ENCODE measurements at places on chromosomes 12 and 14.

DNA sequence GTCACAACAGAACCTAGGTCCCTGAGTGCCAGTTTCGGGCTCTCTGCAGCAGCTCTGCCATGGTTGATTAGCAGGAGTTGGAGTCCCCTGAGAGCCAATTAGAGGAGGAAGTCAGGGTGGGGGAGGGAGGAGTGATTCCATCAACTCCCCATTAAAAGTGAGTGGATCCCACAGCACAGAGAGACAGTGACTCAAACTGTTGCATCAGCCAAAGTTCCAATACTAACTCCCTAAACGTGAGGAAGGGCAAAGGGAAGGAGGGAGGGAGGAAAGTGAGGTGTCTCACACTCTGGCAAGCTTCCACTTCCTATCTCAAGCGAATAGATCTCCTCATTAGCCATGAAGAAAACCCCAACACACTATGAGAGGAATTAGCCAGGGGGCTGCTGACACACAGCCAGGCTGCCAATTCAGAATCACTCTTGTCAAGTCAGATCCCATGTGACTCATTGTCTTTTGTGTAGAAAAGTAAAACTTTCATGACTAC, 23.6 kb downstream of the OR11H4 start:
- DNase-seq, result no peak

DNA sequence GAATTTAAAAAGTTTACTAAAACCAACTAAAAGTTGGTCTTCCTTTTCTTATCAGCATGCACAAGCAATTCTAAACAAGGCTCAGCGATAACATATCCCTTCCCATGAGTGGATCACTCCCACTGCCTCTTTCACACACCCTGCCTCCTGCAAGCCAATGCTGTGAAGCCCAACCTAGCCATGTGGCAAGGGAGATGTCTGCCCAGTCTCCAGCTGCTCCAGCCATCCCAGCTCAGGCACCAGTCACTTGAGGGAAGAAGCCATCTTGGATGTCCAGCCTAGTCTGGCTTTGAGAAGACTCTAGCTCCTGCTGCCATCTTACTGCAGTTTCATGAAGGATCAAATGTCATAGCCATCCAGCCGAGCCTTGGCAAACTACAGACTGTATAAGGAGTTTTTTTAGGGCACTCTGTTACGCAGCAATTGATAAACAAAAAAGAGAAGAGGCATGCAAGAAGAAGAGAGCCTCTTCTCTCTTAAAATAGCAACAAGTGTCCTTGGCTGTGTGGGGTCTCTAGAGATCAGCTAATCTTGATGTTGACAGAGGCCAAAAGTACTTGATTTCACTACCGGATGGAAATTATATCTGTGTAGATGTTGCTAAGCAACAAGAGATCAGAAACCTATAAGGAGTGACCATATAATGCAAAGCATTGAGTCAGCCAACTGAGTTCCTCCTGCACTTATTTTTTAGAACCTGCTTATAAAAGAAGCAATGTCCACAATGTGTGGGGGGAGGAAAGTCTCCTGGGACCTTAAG, 108.9 kb downstream of the PTCSC3 start:
- DNase-seq, result no peak

DNA sequence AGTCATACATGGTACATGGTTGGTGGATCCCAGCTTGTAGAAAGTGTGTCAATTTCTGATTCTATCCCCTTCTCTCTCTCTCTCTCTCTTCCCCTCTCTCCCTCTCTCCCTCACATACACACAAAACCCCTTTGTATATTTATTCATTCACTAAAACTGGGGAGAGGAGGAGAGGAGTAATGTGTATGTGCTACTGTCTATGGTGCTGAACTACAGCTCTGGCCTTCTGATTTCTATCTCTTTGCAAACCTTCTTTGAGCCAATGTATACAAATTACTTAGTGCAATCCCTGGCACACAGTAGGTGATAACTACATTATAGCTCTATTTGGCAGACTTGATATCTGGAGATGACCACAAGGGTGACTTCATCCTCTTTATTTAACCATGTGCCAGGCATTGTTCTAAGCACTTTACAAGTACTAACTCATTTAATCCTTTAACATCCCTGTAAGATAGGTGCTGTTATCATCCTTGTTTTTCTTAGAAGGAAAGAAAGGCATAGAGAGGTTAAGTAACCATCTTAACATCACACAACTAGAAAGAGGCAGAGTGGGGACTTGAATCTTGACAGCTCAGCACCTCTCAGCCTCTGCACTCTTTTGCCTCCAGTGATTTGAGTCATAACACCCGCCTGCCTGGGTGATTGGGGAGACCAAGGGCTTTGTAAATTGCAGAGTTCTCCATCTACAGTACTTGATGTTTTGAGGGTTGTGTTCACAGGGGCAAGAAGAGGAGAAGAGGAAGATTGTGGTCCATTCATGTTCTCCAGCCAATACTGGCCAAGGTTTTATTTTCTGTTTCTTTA, 21.3 kb downstream of the RPH3A start:
- DNase-seq, result no peak

DNA sequence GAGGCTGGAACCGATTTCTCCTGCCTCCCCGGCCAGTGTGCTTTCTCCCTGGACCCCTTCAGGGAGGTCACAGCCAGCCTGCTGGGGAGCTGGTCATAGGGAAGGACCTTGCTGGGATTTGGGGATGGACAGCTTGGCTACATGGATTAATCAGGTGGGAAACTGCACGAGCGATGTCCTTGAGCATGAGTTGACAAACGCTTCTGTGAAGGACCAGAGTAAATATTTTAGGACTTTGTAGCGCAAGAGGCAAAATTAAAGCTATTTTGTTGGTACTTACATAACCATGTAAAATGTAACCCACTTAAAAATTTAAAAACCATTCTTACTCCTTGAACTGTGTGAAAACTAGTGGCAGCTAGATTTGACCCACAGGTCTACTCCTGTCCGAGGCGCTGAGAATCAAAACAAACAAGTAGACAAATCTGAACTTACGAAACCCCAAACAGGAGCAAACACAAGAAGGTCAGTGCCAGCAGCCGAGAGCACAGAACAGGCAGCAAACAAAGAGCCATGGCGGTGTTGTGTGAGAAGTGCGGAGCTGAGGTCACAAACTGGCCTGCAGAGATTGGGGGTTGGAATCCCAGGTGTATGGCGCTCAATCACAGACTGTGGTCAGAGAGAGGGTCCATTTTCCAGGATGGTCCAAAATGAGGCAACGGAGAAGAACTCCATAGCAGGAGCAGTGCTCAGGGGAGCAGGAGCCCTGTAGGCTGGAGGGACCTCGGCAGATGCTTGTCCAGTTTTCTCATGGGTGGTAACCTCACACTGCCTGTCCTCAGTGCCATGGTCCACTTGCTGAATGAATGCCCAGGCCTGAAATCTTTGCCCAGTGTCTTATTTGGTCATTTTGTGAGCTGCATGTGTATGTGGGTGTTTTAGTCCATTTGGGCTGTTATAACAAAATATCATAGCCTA, 79.2 kb upstream of the CLMN start:
- no peak for DNase-seq

DNA sequence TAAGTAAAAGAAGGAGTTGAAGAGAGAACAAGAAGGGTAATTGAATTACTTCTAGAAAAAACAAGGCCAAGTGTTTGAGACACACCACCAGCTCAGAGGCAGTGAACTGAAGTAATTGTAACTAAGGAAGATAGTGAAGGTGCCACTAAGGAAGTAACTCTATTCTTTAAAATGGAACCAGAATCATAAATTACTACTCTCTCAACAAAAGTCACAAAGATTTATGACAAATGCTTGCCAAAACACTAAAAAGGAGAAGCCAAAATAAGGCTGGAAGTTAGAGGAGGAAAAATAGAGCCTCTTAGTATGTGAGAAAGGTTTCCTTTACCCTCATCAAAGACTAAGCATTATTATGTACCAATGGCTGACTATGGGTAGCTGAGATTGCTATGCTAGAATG, 208.5 kb downstream of the MDGA2 start:
- DNase-seq, result no peak

GRCh38 chr12:27345376-27345775, 12.7 kb downstream of the BMAL2 start:
- no peak for DNase-seq

GRCh38 chr12:12859690-12860089, 31.7 kb upstream of the GPRC5A start:
- no peak for DNase-seq

- DNase-seq, result no peak
These were observed 87.7 kb downstream of the ITPK1 start for GRCh38 chr14:93027810-93028723.

DNA sequence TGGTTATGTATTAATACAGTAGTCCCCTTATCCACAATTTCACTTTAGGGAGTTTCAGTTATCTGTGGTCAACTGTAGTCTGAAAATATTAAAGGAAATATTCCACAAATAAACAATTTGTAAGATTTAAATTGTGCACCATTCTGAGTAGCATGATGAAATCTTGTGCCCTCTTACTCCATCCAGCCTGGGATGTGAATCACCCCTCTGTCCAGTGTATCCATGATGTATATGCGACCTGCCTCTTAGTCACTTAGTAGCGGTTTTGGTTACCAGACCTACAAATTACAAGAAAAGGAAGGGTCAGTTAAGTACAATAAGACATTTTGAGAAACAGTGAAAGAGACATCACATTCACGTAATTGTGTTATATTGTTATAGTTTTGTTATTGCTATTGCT, 39.9 kb upstream of the MDGA2 start:
- no peak for DNase-seq

- no peak for DNase-seq
These were observed 43.0 kb downstream of the NCOR2 start for GRCh38 chr12:124524231-124524925.

DNA sequence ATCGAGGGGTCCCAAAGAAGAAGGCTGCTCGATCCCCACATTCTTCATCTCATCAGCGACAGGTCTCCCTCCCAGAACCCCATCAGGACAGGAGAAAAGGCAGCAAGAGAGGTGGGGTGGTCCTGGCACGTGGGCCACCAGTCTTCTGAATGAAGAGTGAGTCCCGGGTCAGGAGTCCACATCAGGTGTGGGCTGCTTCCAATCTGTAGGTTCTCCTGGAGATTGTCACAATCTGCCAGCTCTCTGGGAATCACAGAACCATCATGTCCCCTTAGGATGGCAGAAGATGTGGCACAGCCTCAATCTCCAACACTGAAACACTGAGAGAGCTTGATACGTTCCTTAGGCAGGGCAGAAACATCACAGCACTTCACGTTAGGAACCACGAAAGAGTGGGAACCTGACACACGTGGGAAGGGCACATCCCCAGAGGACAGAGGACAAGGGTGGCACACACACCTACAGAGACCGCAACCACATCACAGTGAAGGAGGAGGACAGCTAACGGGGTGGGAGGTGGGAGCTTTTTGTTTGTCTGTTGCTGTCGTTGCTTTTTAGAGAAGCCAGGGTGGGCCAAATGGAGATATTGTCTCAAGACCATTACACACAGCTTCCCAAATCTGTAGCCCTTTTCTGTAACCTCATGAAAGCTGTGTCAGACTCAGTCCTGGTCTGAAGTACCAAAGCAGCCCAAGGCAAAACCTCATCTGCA, 284.5 kb downstream of the DPF3 start:
- DNase-seq, result no peak

DNA sequence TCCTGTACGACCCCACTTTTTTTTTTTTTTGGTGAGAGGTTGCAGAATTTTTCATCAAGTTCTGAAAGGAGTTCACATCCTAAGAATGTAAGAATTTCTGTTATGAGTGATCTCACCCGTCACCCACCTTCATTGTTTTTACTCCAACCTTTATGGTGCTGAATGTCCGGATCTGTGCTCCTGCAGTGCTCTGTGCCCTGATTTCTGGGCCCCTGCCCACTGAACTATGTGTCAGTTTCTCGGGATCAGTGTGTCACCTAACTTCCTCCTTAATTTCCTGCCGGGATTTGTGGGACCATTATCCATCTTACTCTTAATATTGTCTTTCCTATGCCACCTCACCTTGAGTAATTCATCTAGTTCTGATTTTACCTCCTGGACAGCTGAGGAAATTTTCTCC, 11.6 kb downstream of the RASSF8 start:
- DNase-seq, result no peak

DNA sequence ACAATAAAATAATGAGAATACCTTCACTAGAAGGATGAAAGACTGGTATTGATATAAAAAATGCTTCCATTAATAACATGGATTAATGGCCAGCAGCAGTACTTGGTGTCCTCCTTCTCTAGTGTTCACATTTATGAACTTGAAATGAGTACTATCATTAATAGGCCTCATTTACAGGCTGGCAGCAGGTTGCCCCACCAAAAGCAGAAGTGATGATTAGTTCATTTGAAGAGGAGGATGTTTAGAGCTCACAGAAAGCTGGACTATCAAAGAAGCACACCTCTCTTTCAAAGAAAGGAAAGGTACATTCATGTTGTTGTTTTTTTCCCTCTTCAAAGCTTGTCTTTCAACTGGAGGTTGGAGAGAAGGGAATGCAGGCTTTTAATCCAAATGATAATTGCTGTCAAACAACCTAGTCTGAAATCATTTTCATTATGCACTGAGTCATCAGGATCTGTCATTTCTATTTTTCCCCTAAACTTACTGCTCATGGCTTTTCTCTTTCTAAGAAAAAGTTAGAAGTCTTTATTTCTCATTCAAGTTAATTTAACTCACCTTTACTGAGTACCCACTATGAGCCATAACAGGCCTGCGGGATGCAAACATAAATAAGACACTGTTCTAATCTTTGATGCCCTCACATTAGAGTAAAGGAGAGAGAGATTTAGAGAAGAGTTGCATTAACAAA, 157.9 kb upstream of the GRIP1 start:
- no peak for DNase-seq

- no peak for DNase-seq
These were observed 25.7 kb downstream of the WDR89 start for GRCh38 chr14:63616015-63616414.

DNA sequence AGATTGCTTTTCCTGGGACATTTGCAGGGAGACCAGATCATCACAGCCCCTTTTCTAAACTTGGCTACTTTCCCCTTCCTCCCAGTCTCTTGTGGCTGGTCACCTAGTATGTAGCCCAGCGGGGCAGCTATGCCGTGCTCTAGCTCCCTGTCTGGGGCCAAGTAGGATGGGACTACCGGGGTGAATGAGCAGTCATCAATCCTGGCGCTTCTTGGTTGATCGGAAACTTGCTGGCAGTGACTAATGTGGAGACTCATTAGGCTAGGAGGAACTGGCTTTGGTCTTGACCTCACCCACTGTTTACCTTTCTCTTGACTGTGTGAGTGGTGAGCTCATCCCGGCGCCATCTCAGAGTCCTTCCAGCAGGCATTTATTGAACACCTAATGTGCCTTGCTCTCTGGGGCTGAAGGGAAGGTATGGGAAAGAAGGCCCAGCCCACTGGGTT, 15.9 kb downstream of the PLEKHG3 start:
- DNase-seq, result no peak

- DNase-seq, result no peak
These were observed 11.9 kb downstream of the ADCY6 start for GRCh38 chr12:48776956-48777355.

- DNase-seq, result no peak
These were observed 45.5 kb upstream of the FUT8 start for GRCh38 chr14:65366802-65367565.

- DNase-seq, result no peak
These were observed 41.1 kb downstream of the PTHLH start for GRCh38 chr12:27931390-27931789.

GRCh38 chr14:22163051-22163450, 426.0 kb downstream of the DAD1 start:
- DNase-seq, result no peak
